CD4-positive, alpha-beta T cell treated with Interleukin-6 for 4 hours (primary cell): ENCODE measurements at places on chromosomes 3 and 15.

DNA sequence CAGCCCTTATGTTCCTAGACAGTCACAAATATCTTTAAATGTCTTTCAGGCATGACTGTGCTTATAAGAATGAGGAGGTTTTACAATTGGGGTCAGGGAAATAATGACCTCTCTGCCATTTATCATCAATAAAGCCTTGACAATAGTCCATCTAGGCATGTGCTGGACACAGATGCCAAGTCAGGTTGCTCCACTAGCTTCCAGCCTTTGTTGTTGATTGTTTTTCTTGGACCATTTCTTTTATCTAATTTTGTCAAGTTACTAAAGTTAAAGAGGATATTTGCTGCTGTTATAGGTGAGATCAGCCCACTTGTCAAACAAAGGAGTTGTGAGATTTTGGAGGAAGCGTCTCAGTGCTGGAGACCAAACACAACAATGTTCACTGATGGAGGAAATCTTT is 628.0 kb downstream of the ROBO2 start:
- no peak for DNase-seq

DNA sequence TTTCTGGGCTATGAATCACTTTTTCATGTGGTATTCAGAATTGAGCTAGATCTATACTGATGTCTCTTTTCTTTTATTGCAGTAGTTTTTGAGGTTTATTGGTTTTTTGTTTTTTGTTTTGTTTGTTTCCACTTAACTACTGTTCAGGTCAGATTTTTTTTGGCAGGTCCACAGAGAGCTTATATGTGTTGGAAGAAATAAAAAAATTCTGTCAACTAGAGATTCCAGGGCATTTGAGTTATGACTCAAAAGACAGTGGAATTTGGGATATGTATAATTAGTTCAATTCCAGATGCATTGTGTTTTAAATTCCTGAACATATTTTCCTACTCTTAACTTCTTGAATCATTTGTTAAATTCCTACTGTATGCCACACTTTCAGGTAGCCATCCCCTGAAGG is 727.2 kb downstream of the SI start:
- DNase-seq: no peak

- DNase-seq: no peak
These were observed 175.8 kb downstream of the TLE3 start for GRCh38 chr15:69921626-69922619.

GRCh38 chr3:192684151-192684550 is 43.2 kb downstream of the FGF12 start:
- DNase-seq: no peak

GRCh38 chr3:13556207-13556606 is 7.3 kb downstream of the FBLN2 start:
- no peak for DNase-seq

- DNase-seq: no peak
These were observed 42.1 kb upstream of the BHLHE40 start for GRCh38 chr3:4936982-4937614.

GRCh38 chr3:126005951-126006350 is 37.0 kb downstream of the ROPN1B start:
- no peak for DNase-seq

DNA sequence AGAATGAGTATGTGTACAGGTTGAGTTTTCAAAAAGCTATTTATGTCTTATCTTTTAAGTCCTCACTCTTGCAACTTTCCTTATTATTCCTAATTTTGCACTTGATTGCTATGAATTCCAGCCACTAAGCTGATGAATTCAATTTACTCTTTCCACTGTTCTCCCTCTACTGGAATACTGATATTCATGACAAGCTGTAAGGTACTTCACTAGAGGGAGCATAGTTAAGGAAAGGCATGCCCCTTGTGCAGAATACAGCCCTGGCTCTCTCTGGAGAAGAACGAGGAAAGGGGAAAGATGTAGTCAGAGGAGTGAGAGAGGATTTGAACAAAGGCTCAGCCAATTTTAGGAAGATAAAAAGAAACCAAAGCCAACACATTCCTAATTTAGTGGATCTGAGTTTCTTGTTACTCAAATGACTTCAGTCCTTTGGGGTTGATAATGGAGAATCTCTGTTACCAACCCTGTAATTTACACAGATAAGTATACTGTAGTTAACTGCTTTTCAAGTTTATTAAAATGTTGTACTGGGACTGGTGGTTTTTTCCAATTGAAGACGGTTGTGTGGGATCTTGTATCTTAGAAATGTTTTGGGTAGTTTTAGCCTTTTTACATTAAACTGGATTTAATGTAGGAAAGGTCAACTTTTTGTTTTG is 4.0 kb downstream of the SCAANT1 start:
- DNase-seq: no peak

GRCh38 chr3:151351648-151352047 is 22.3 kb upstream of the P2RY13 start:
- DNase-seq: no peak
